GM19239 (cell line): ENCODE measurements at places on chromosomes 7 and 10.
A peak's percentile ranks its signal among the peaks of the same experiment; 100 is the strongest.

GRCh38 chr7:42495256-42495655, 258.2 kb upstream of the GLI3 start:
- no peak for DNase-seq

DNA sequence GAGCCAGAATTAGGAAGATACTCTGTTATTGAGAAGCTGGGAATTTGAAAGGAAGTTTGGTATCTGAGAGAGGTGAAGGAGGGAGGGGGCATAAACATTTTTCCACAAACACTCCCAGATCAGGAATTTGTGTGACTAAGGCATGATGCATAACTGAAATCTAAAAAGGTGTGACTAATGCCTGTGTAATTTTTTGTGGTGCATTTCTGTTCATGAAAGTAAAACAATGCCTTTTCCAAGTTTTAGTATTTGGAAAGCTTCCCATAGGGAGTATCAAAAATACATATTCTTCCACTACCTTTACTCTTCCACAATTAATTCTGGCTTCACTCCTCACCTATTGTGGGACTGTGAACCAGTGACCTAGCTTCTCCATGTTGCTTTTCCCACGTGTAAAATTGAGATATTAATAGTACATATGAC, 56.4 kb upstream of the CAV2 start:
- no peak for DNase-seq

DNA sequence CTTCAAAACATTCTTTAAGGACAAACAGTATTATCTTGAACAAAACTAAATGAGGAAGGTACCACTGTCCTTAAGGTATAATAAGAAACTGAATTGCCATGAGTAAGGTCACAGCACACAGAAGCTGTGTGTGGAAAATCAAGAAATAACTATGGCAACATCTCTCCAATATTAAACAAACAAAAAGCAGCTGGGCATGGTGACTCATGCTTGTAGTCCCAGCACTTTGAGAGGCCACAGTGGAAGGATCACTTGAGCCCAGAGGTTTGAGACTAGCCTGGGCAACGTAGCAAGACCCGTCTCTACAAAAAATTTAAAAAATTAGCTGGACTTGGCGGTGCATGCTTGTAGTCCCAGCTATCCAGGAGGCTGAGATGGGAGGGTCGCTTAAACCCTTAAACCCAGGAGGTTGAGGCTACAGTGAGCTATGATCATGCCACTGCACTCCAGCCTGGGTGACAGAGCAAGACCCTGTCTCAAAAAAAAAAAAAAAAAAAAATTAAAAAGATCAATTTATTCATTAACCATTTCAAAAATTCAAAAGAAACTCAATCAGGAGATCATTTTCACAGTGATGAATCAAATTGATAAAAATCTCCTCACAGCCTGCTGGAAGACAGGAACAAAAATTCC, 195.4 kb downstream of the SKIDA1 start:
- no peak for DNase-seq

GRCh38 chr7:47610506-47611044, 28.7 kb upstream of the TNS3 start:
- DNase-seq, result no peak

GRCh38 chr10:96831867-96832720, at the start of gene LCOR:
TSS of gene LCOR (plus strand) at chr10:96832298. CDS start at chr10:96949058, 116,760 bp downstream.
- DNase-seq, result peak; percentile 94

DNA sequence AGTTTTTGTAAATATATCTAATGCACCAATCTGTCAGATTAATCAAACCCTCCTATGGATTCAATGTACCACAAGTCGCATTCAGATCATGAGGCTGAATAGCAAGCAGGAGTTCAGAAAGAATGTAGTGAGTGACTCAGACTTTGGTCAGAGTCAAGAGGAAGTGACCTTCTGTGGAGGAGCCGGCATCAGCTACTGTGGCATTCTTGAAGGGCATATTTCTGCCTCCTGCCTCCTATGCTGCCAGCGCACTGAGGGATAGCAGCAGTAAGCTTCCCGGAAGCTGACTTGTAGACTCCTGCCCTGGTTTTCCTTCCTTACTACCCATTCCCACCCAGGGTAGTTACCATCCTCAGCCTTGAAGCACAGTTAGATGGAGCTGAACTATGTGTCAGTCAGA, 867.5 kb downstream of the NRG3 start:
- no peak for DNase-seq

DNA sequence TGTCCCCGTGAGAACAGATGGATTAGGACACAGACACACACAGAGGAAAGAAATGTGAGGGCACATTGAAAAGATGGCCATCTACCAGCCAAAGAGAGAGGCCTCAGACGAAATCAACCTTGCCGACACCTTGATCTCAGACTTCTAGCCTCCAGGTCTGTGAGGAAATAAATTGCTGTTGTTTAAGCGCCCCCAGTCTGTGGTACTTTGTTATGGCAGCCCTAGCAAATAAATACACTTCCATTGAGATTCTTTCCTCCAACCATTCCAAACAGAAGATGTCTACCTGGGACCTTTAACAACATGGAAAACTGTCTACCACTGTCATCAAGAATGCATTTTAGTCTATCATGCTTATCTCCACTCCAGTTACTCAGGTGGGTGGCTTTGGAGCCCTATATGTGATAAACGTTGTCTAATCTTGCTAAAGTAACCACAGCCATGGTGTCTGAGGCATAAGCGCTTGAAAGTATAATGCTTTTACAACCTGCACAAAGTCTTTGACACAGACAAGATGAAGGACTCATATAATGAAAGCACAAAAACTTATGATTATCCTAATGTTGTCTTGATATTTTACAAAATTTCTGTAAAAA, 244.3 kb downstream of the MTERF1 start:
- no peak for DNase-seq

DNA sequence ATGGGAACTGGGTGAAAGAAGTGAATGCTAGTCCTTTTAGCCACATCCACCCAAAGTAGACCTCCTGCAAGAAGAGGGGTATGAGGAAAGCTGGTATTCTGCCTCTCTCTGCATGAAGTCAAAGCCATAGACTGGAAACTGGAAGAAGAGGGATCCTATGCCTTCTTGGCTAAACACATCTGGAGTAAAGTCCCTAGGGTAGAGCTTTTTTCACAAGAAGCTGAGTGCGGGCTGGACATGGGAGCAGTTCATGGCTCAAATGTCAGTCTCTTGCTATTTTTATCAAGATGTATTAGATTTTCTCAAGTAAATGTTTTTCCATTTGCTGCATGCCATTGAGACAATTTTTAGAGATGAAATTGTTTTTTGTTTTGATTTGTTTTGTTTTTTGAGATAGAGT, 206.5 kb upstream of the TMEM72 start:
- DNase-seq, result no peak

DNA sequence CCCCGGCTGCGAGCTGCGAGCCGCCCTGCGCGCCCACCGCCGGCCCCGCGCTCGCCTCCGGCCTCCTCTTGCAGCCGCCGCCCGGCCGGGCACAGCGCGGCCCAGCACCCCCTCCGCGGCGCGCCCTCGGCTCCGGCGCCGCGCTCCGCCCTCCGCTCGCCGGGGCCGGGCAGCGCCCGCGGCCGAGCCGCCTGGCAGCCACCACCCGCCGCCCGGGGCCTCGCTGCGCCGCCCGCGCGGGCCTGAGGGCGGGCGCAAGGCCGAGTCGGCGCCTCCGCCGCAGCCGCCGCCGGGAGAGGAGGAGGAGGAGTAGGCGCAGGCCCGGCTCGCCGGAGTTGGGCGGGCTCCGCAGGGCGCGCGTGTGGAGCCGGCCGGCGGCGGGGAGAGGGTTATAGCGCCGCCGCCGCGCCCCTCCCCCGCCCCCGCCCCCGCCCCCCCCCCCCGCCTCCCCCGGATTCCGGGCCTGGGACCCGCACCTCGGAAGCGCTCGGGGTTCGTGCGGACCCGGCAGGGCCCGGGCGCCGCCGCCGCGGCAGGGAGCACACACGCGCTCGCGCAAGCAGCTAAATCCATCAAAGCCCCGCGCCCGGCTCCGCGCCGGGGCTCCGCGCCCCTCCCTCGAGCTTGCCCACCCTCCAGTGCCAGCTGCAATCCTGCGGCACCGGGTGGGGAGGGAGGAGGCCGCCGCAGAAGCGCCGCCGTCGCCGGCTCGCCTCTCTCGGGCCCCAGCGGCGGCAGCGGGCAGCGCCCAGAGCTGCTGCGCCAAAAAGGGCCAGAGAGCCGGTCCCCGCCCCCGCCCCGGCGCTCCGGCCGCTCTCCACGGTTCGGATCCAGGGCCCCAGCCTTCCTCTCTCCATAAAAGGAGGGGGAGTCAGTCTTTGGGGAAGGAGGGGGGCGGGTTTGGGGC, at the start of gene PDGFA:
PDGFA (minus strand) TSS at position 363 of the 907 bp plus-strand sequence. CDS start 845 bp downstream, outside the sequence.
- peak; percentile 63 for DNase-seq

- no peak for DNase-seq
Measured at GRCh38 chr10:74645692-74646091, 180.7 kb upstream of the KAT6B start.

GRCh38 chr10:16968416-16969041, 151.3 kb upstream of the RSU1 start:
- no peak for DNase-seq

DNA sequence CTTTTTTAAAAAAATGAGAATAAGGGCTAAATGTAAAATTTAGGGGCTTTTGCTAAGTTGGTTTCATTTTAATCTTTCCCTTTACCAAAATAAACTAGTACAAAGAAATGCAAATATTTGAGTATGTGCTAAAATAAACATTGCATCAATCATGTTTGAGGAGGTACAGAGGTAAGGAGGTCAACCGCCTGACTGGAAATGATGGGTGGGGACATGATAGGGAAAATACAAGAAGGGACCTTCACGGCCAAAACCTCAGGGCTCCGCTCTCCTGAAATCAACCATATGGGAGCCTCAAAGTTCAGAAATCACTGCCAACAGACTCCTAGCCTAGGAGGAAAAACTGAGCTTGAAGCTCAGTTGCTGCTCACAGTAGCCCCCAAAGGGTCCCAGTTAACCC, 207.6 kb downstream of the AHR start:
- no peak for DNase-seq

DNA sequence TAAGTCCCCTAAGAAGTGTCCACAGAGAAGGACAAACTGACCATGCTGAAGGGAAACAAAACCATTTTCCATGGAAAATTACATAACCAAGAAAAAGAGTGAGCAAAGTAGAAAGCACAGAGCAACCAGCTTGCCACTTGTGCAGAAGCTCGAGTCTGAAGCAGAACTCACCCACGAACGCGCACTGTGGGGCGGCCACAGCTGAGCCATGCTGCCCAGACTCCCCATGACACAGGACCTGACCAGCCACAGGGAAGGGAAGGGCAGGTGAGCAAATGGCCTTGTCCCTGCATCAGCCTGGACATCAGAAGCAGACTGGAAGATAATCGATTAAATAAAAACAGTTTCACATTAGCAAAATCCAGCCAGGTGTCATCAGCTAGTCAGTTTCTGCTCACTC, 95.7 kb downstream of the TCERG1L start:
- DNase-seq, result no peak

- no peak for DNase-seq
Measured at GRCh38 chr7:68676813-68677535, 921.3 kb upstream of the AUTS2 start.

- DNase-seq, result peak; percentile 65
Measured at GRCh38 chr10:110919349-110919931, at the start of gene SHOC2. TSS of gene SHOC2 (plus strand) at chr10:110919604. CDS start at chr10:110964359, 44,755 bp downstream.

- DNase-seq, result no peak
Measured at GRCh38 chr7:35528381-35528977, 166.5 kb downstream of the HERPUD2 start.

- no peak for DNase-seq
Measured at GRCh38 chr7:101606498-101606923, 22.6 kb downstream of the MYL10 start.

- DNase-seq, result no peak
Measured at GRCh38 chr7:151070574-151070960, 10.0 kb downstream of the FASTK start.

DNA sequence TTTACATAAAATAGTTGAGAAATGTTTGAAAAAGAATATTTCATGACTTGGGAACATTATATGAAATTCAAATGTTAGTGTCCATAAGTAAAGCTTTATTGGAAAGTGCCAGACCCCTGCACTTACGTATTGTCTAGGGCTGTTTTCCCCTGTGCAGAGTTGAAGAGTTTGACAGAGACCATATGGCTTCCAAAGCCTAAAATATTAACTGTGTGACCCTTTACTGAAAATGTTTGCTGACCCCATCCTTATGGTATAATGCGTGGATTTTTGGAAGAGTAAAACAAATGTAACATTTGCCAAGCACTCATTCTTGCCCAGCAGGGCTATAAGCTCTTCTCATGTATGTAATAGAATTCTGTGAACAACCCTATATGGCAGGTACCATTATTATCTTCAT, 40.1 kb upstream of the RAB18 start:
- DNase-seq, result no peak

DNA sequence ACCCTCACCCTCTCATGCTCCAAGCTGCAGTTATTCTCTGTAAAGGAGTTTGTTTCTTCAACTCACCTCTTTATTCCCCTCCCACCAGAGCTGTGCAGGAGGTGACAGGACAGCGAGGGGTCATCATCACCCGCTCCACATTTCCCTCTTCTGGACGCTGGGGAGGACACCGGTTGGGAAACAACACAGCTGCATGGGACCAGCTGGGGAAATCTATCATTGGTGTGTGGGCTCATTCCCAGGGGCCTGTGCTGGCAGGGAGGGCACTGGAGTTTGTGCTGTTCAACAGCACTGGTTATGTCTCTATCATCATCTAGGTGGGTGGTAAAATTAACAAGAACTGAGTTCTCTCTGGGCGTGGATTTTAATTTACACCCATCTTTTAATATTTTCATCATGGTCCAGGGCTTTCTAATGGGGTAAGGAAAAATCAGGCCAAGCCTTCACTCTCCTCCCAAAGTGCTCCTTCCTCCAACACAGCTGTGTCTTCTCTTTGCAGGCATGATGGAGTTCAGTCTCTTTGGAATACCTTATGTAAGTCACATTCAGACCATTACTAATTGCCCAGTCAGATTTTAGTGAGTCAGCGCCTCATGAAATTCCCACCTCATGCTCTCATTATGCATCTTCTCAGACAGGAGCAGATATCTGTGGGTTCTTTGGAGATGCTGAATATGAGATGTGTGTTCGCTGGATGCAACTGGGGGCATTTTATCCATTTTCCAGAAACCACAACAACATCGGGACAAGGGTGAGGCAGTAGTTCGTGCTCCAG, 61.6 kb downstream of the PRSS58 start:
- no peak for DNase-seq

DNA sequence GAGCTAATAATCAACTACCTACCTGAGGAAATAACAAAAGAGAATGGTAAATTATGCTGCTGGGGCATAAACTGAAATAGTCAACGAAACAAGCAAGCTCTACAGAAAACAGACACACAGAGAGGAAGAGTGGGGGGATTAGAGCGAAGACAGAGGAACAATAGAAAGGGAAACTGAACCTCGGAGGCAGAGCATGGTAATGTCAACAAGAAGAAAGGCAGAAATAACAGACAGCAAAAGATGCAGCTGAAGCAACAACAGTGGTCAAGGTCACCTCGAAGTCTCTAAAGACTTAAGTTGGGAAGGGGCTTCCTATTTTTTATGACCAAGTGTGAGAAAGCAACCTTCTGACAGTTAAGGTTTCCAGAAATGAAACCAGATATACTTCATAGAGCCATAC, 177.0 kb downstream of the ZNF438 start:
- no peak for DNase-seq

- DNase-seq, result no peak
Measured at GRCh38 chr10:71621231-71622153, 98.1 kb downstream of the C10orf105 start.

GRCh38 chr7:92698237-92698841, 108.1 kb upstream of the FAM133B start:
- no peak for DNase-seq
